Left renal pelvis (tissue), 4 donors: ENCODE measurements at places on chromosomes 2 and 18.
A peak's percentile ranks its signal among the peaks of the same experiment; 100 is the strongest.

- DNase-seq = no peak
Measured at GRCh38 chr2:139293992-139294548, 513.9 kb upstream of the NXPH2 start.

DNA sequence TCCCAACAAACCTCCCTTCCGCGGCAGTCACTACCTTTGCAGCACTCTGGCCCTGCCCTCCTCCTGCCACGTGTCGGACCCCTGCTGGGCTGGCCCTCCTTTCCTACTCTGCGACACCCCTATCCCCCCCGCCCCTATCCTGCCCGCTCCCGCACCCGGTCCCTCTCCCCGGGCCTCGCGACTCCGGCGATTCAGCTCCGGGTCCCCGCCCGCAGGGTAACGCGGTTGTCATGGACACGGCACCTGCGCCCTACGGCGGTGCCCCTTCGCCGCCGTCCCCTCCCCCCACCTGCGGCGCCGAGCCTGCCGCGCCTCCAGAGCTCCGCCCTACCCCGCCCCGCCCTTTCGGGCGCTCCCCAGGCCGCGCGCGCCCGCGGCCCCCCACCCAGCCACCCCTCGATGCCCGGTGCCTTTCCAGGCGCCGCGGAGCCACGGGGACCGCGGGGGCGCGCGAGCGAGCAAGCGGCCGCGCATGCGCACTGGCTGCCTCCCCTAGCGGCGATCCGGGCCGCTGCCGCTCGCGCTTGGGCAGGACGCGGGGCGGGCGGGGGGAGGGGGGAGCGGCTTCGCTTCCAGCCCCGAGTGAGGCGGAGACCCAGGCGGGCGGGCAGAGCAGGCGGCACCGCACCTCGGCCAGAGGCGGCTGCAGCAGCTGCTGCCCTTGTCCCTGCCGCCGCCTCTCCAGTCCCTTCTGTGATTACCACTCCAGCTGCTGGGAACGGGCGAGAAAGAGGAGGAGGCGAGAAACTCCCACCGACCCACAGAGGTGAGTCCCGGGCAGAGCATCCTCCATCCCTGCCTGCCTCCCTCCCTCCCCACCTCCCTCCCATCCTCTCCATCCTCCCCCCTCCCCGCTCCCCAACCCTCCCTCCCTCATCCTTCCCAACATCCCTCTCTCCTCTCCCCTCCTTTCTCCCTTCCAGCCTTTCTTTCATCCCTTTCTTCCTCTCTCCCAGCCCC, at the start of gene CTNNA2:
Gene CTNNA2, plus strand, starts transcription at position 610 of the 960 bp plus-strand sequence.
- DNase-seq = no peak

DNA sequence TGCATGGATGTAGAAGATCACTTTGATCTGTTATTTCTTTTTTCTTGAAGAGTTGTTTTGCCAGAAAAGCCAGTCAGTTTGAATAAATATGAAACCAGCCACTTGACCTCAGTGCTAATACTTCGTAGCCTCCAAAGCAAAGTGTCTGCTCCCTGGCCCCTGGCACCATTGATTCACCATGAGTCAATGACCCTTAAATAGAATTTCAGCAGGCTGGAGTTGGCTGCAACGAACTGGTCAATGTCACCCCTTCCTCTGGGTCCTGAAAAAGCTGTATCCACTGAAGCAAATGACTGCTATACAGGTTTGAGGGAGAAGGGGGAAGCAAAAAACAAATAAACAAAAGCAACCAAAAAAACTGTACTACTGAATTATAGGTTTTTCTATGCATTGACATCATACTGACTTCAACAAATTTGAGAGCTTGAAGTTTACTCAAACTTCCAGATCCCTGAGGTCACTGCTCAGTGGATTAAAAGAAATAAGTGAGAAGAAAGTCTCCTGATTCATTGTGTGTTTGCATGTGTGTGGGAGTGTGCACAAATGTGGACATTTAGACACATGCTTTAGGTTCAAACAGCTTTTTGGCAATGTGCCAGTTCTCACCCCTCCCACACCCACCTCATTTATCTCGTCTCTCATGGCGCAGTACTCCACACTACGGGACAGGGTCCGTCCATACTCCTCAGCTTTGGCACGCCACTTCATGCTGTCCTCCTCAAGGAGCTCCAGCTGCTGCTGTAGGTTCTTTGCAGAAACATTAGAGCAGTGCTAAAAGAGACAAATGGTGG, 58.1 kb upstream of the TTN start:
- DNase-seq = peak; percentile 9

DNA sequence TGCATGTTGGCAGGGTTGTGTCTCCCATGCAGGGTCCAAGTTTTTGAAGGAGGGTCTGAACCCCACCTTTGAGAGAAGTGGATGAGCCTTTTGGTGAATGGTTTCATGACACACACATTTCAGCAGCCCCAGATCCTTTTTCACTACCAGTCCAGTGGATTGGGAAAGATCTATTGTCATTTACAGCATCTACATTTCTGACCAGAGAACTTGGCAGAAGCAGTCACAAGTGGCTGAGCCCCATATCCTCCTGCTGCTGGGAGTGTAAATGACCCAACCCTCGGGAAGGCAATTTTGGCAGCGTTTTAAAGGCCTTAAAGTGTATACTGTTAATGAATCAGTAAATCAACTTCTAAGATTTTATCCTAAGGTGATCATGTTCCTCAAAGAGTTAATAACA, 174.1 kb upstream of the RASGRP3 start:
- no peak for DNase-seq

DNA sequence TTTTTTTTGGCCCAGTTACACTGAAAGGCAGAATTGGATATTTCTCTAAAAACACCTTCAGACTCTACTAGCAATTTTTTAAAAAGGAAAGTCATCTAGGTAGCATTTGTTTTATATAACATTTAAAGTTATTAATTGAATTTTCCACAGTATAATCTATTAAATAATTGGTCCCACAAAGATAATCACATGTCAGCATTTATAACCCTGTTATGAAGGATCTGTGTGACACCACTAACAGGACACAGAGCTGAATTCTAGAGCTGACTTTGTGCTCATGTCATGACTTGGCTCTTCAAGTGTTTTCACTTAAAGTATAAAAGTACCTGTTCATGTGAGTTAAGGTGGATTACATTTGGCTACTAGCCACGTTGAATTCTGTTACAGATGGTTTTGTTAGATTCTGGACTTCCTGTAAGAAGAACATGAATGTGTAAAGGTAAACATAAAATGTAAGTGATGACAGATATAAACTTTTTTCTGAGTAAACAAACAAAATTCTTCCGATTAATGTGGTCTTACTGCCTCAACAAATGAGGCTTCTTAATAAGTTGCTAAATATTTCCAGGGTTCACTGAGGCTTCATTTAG, 69.1 kb upstream of the PROKR1 start:
- no peak for DNase-seq

GRCh38 chr18:36527740-36528455, 230.4 kb downstream of the FHOD3 start:
- DNase-seq = no peak

DNA sequence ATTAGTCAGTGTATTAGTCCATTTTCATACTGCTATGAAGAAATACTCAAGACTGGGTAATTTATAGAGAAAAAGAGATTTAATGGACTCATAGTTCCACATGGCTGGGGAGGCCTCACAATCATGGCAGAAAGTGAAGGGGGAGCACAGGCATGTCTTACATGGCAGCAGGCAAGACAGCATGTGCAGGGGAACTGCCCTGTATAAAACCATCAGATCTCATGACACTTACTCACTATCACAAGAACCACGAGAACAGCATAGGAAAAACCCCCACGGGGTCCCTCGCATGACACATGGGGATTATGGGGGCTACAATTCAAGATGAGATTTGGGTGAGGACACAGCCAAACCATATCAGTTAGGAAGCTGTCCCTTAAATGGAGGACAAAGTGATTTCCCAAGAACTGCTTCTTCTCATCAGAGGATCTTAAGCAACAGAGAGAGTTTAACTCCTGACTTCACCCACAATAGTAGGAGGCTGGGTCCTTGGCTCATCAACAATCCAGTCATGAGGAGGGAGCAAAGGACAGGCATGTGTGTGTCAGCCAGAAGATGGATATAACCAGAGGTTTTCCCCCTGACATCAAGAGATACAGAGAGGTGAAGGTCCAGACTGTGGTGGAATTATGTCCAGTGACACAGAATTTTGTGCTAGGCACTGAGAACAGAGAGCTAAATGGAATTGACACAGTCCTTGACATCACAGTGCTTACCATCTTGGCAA, 203.8 kb upstream of the SH3BP4 start:
- no peak for DNase-seq

DNA sequence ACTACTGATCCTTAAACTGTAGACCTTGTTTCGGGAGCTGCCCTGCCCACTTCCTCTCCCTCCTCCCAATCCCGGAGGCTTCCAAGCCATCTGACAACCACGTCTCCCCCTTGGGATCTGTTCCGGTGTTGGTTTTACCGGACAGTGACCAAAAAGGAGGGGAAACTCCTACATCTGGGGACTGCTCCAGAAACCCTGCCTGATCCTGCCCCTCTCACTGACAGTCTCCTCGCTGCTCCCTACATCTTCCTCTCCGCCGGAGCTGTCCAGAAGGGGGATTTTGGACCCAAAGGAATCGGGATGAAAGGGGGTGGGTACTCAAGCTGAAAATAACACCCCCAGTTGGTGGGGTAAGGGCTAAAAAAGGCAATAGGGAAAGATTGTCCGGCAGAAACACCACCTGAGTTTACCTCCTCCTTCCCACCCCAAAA, 1.5 kb downstream of the INO80D start:
- DNase-seq = no peak

GRCh38 chr2:229852565-229852964, 69.2 kb downstream of the TRIP12 start:
- DNase-seq = no peak

GRCh38 chr2:11762799-11763461, 16.5 kb downstream of the LPIN1 start:
- no peak for DNase-seq

- DNase-seq = no peak
Measured at GRCh38 chr18:23574611-23575308, 11.5 kb downstream of the NPC1 start.

DNA sequence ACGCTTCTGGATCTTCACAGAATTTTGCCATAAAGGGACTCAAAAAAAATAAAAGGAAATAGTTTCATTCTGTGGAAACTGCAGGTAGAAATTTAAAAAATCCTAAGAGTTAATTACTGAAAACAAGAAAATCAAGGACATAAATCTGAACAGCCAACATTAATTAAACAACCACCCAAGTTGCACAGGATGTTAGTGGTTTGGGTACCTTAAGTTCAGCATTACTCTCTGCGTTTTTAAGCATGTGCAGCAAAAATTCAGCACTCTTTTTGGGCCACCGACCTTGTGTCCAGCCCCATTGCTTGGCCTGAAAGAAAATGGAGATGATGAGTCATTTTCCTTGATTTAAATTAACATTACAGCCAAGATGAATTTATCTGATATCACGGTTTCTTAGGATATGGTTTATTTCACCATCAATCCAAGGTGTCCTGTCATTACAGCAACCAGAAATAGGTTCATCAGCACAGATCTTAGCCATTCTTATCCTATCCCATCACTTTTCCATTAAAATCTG, 3.3 kb upstream of the C18orf32 start:
- DNase-seq = no peak

GRCh38 chr2:95264624-95265023, 9.6 kb upstream of the PROM2 start:
- no peak for DNase-seq

DNA sequence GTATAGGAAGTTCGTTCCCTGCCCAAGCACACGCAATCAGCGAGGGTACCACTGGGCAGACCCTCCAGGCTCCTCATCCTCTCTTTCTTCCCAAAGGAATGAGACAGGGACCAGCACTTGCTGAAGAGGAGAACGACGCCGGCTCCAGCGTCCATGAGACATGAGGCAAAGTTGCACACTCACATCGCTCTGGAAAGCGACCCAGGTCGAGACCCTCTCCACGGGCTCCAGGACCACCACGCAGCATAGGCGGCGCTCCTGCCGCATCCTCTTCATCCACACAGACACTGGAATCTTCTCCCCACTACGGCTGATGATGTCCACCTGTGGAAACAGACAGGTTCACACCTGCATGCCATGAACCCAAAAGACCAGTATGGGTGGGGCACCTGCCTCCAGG, 10.8 kb downstream of the PASK start:
- DNase-seq = no peak

GRCh38 chr18:70554854-70555445, 266.1 kb downstream of the SOCS6 start:
- no peak for DNase-seq

GRCh38 chr2:239393388-239393940, 7.4 kb downstream of the HDAC4 start:
- DNase-seq = no peak

DNA sequence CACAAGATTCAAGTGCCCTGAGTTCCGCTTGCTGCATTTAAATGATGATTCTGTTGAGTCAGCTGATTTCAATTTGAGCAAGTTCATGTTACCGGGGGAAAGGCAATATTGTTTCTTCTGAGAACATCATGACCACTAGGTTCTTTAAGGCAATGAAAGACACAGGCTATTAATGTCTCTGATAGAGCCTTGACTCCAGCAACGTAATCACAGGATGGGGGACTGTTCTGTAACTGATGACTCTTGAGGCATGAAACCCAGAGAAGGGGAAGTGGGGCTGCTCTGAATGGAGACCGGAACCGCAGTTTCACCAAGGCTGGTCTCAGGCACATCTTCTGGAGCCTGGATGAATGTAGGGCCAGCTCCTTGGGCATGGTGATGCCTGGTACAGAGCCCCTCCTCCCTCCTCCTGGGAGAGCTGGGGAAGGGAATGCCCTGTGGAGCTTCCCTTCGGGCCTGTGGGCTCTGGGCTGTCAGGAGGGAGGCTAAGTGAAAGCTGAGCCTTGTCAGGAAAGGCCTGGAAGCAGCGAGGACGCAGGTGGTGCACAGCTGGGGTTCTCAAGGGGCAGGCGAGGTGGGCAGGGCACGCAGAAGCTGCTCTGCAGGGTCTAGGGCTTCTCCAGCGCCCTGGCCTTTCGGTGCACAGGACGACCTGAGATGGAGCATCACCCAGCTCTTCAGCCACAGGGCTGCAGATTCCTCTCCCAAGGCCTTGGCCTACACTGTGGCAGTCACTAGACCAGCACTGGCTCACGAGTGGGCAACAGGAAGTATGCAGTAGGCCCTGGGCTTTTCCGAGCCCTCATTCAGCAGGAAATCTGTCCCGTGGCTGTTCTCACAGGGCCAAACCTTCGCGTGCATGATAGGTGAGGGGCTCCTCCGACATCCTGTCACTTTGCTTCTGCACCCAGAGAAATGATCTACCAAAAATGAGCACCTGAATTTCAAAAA, 36.6 kb upstream of the PRLH start:
- DNase-seq = no peak

DNA sequence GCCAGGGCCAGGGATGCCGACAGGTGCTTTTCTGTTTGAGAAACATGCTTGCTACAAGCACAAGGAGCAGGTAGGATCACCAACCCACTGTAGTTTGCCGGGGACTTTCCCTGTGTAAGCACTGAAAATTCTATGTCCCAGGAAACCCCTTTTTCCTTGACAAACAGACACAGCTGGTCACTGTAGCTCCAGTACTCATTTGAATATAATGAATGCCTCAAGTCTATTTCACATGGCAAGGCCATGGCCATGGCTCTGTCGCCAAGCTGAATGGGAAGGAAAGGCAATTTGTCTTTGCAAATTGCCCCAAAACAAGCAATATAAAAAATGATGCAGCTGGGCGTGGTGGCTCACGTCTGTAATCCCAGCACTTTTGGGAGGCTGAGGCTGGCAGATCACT, 49.6 kb upstream of the IGFBP2 start:
- no peak for DNase-seq
